Aorta (tissue), 5 donors: ENCODE measurements at places on chromosomes 4 and X.
A peak's percentile ranks its signal among the peaks of the same experiment; 100 is the strongest.

- no peak for DNase-seq
Measured at GRCh38 chr4:37561803-37562207, 124.4 kb downstream of the RELL1 start.

DNA sequence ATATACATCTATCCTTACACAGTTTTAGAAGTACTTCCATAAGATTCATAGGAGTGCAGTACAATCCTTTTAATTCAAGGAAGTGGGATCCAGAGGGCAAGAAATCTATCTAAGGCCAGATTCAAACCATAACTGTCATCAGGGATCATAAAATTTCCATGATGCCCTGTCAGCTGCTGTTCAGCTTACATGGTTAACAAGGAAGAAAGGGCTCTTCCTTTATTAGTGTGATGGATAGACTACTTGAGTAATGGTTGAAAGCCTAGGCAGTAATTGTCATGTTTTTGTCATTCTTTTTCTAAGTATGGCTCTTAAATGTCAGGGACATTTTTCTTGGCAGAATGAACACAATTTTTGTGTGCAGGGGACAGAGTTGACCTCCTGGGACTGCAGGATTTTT is 159.8 kb upstream of the CXCL13 start:
- no peak for DNase-seq

GRCh38 chr4:45082101-45082500 is 355.7 kb upstream of the GNPDA2 start:
- DNase-seq, result no peak

DNA sequence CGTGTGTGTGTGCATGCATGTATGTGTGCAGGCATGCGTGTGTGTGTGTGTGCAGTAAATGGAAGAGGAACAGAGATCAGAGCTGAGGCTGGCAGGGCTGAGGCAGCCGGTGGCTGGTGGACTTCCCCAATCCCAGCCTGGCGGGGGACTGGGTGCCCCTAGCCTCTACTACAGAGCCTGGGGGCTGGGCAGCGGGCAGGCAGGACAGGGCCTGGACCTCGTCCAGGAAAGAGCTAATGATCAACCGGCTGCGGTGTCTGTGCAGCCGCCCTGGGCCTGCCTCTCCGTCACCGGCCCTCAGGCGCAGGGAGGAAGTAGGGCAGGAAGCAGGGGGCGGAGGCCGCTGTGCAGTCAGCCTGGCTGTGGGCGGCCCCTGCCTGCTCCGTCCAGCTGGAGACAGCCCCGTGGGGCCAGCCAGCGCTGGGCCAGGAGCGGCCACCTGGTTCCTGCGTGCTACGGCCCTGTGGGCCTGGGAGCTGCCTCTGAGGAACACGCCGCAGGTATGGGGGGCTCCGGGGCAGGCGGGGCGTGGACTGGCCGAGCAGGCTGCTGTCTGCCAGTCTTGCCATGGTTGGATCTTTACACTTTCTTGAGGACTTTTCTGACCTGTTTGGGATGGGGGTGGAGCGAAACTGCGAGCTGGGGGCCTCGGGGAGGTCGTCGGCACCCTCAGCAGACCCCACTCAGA is at the start of gene SH3TC1:
Gene SH3TC1 (plus strand): TSS at position 385 of the 688 bp plus-strand sequence. CDS start 5,905 bp downstream, outside the sequence.
- peak; percentile 92 for DNase-seq

- no peak for DNase-seq
Measured at GRCh38 chrX:21412029-21412428, 37.8 kb downstream of the CNKSR2 start.

- no peak for DNase-seq
Measured at GRCh38 chr4:55926610-55927009, 22.1 kb upstream of the CEP135 start.

DNA sequence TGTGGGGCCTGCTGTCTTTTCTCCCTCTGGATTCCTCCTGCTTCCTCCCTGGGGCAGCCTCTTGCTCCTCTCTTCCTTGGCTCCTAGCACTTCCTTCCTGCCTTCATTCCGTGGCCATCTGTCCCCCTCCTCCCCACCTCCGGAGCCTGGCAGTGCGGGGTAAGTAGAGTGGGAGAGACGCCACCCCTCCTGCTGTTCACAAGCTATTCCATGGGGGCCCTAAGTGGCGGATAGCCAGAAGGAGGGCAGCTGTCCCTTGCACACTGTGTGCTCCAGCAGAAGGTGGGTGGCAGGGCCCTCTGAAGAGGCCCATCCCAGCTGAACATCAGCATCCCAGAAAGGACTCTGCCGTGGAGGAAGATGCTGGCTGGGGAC is 27.4 kb downstream of the CCNQ start:
- DNase-seq, result no peak

DNA sequence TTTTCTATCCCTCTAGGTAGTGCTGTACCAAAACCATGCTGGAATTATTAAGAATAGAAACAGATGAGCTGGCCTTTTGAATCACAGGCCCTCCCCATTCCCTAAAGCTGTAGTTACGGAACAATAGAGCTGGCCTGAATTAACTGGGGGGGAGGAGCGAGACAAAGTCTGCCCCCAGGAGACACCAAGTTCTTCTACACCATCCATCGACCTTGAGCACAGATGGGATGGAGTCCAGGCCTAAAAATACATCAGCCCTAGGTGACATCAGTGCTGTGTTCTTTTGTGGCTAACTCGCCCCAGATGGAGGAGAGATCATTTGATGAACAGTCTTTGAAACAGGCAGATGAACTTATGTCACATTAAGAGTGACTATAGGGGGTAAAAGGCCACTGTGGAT is 49.6 kb downstream of the LHFPL1 start:
- DNase-seq, result no peak

- DNase-seq, result no peak
Measured at GRCh38 chr4:66681962-66682361, 863.3 kb downstream of the CENPC start.

GRCh38 chrX:41029332-41029731 is 55.9 kb upstream of the USP9X start:
- no peak for DNase-seq

- no peak for DNase-seq
Measured at GRCh38 chr4:52106191-52106590, 55.1 kb downstream of the SPATA18 start.

GRCh38 chrX:133609166-133609565 is 193.9 kb upstream of the GPC4 start:
- no peak for DNase-seq

DNA sequence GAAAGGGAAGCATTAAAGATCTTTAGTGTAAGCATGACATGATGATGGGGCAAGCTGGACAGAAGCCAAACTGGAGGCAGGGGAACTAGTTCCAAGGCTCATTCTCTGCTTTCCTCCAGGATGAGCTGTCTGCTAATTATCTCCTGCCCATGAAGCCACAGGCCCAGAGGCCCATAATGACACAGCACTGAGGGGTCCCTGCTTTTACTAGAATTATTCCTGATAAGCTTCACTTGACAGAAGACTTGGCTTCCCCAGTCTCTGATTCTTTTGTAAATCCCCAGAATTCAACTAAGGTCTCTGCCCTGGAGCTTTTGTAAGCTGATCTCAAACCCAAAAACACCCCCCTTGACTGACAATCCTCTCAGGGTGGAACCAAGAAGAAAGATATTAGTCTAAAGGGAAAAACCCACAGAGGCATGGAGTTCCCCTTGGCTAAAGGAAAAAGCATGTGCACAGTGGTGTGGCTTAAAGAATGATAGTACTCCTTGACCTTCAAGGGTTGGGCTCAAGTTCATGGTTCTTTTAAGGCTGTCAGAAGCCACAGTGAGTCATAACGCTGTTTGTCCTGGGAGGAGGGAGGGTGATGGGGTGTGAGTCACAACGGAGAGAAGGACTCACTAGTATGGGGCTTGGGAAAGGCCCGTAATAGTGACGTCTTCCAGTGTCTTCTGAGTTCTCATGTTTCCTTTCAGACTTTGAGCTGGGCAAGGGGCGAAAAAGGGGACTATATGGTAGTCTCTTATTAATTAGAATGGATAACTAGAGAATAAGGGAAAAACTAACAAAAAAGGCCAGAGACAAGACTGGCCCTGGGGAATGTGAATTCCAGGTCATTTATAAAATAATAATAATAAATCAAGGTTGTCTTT is 146.0 kb upstream of the CPEB2 start:
- DNase-seq, result peak; percentile 78

DNA sequence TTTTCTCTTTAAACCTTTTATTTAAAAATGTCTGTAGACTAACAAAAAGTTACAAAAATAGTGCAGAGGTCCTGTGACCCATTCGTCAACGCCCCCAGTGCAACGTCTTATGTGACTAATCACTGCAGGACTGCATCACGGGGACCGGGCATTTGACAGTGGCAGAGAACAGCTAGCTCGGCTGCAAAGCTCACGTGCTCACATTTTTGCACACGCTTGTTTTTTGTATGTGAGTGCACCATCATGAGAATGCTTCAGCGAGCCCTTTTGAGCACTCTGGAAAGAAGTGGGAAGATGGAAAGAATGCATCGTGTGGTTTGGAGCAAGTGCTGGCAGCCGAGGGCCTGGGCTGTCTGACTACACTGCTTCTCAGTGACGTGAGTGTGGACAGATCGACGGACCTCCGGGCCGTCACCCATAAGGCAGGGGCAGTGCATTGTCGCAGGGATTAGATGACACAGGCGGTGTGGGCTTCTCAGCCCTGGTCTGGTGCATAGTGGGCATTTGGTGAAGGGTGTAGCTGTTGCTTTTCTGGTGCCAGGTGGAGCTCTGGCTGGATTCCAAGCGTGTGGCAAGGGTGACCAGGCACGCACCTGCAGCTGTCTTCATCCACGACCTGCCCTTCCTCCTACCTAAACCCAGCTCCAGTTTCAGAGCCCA is 17.7 kb downstream of the SPON2 start:
- DNase-seq, result peak; percentile 83

GRCh38 chrX:7996414-7996813 is 69.2 kb upstream of the PNPLA4 start:
- no peak for DNase-seq

- no peak for DNase-seq
Measured at GRCh38 chrX:20080277-20080676, 36.4 kb downstream of the MAP7D2 start.

DNA sequence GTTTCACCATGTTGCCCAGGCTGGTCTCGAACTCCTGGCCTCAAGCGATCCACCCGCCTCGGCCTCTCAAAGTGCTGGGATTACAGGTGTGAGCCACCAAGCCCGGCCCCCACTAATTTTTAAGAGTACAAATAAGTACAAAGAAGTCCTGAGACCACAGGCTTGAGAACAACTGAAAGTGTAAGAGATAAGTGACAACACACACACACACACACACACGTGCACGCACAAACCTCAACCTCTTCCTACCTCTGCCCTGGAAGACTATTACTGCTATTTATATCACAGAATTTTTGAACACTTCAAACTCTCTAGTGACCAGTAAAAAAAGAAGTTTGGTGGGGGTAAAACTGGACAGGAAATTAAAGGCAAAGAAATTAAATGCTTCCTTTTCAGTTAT is 7.5 kb downstream of the KLHL15 start:
- DNase-seq, result no peak

- DNase-seq, result no peak
Measured at GRCh38 chr4:57351731-57352130, 241.5 kb upstream of the IGFBP7 start.

GRCh38 chrX:15107367-15107988 is 162.4 kb downstream of the ASB9 start:
- no peak for DNase-seq

DNA sequence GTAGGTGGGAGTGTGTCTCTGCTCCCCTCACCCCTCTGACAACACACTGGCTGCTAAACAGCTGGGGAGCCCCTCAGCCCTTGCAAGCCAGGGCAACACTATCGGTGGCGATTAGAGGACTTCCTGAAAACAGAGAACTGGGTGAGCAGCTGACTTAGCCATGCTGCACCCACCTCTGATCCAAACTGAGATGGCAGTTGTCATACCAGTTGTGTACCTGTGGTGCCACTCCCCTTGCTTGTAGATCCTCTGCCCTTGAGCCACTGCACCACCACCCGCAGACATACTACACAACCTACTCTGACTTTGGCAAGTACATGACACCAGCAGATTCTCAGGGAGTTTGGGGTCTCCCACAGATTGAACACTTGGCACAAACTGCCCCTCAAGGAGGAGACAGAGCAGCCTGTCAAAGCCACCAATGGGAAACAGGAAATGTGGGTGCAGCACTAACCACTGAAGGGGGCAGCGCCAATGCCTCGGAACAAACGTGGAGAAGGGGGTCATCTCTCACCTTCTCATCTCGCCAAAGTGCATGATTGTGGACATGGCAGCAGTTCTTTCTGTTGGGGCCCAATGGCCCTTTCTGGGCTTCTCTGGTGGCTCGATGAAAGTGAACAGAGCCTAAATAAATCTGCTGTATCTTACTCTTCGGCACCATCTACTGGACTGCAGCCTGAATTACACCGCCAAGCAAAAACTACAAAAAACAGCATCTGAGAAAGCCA is 119.8 kb downstream of the NEK1 start:
- DNase-seq, result no peak

GRCh38 chrX:136047969-136048368 is 62.7 kb downstream of the SLC9A6 start:
- no peak for DNase-seq

- DNase-seq, result no peak
Measured at GRCh38 chr4:26764231-26764630, 96.4 kb upstream of the STIM2 start.

GRCh38 chr4:81620442-81620841 is 148.7 kb upstream of the RASGEF1B start:
- DNase-seq, result no peak

- DNase-seq, result peak; percentile 64
Measured at GRCh38 chrX:135740681-135741149, 27.3 kb downstream of the CT45A1 start.

- peak; percentile 86 for DNase-seq
Measured at GRCh38 chrX:80807992-80808735, 1.5 kb downstream of the BRWD3 start.

- DNase-seq, result no peak
Measured at GRCh38 chr4:83207497-83208101, 77.0 kb downstream of the COQ2 start.

GRCh38 chr4:102328045-102328444 is 17.2 kb downstream of the SLC39A8 start:
- no peak for DNase-seq

DNA sequence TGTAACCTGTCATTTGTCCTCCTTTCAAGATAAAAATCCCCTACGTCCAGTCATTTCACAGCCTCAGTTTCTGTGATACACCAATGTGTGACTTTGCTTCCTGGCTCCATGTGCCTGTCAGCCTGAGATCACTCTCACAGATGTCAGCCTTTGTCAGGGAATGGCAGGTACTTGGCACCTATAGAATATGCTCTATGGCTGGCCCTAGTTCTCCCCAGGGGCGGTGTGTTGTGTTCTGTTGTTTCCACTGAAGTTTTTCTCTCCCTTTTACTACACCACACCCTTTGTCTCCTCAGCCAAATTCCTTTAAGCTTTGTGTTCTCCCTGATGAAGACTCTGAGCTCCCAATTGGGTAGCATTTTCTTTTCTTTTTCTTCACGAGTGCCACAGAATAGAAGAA is 81.7 kb downstream of the ALPK1 start:
- DNase-seq, result no peak

- no peak for DNase-seq
Measured at GRCh38 chr4:172995161-172995560, 173.4 kb upstream of the GALNT7 start.

DNA sequence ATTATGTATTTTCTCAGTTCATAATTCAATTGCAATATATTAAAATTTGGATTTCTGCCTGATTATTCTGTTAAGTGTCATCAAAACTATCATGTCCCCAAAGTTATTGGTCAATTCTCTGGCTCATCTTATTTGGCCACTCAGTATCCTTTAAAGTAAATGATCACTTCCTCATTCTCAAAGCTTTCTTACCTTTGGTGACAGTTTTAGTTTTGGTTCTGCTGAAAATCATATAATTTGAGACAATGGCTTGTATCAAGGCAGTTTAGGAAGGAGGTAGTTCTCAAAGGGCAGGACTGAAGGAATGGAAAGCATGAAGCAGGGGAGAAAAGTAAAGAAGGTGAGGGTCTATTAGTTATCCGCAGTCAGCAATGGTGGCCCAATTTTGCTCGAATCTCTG is 1832.1 kb downstream of the ARAP2 start:
- no peak for DNase-seq
